ENCODE measurements at places on chromosomes 12 and 14.

GRCh38 chr12:24293549-24293948, 344.1 kb upstream of the SOX5 start:
- no peak for DNase-seq

DNA sequence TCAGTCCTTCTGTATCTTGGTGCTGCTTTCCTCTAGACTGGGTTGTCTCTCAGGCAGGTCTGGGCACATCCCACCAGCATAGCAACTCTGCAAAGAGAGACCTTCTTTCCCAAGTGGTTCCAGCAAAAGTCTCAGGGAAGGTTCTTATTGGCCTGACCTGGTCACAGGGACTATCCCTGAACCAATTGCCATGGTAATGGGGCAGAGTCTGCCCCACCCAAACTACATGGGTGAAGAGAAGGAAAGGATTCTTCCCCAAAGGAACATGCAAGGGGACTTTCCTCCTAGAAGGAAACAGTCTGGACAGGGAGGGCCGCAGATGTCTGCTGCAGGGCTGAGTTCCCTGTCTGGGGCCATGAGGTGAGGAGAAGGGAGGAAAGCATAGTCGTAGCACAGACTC, 122.2 kb upstream of the NCOR2 start:
- DNase-seq, result no peak

DNA sequence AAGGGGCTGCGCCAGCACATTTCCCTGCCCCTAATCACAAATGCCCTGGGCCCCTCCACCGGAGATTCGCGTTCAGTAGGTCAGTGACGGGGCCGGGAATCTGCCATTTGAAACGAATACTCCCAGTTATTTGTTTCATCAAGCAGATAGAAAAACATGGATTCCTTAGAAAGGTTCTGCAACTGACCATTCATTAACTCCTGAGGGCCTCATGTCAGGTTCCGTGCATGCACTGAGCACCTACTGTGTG, 25.6 kb upstream of the UBC start:
- DNase-seq, result no peak

- no peak for DNase-seq
These were observed 62.0 kb downstream of the NDUFA12 start for GRCh38 chr12:94941440-94941862.

DNA sequence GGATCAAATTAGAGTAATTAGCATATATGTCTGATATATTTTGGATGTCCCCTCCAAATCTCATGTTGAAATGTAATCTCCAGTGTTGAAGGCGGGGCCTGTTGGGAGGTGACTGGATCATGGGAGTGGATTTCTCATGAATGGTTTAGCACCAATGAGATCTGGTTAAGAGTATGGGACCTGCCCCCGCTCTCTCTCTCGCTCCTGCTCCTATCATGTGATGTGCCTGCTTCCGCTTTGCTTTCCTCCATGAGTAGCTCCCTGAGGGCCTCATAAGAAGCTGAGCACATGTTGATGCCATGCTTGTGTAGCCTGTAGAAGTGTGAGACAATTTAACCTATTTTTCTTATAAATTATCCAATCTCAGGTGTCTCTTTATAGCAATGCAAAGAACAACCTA, 73.1 kb downstream of the PAWR start:
- DNase-seq, result no peak

- no peak for DNase-seq
These were observed 786 bp upstream of the PFKM start for GRCh38 chr12:48118284-48118871.

GRCh38 chr12:91703491-91704283, 442.0 kb downstream of the BTG1 start:
- DNase-seq, result no peak

GRCh38 chr14:97387252-97387874, 590.2 kb downstream of the VRK1 start:
- DNase-seq, result no peak

GRCh38 chr12:19288603-19289244, 150.6 kb upstream of the AEBP2 start:
- no peak for DNase-seq

DNA sequence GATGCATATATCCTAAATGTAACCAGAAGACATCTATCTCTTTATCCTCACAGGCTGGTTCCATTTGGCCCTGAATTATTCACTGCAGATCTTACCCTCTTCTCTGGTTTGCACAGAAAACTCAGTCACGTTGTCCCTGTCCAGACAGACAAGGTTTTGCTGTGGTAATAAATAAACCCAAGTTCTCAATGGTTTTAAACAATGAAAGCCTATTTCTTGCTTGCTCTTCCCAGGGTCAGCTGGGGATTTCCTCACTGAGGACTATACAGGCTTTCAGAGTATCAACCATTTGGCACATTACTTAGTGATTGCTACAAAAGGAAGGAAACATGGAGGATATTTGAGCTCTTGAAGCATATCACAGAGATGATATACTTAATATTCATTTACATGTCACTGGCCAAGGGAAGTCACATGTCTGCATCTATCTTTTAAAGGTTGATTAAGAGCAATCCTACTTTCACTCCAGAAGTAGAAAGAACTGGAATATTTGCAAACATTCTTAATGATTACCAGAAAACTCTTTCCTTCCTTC, 24.4 kb upstream of the E2F7 start:
- no peak for DNase-seq

- no peak for DNase-seq
These were observed 2.2 kb downstream of the IFNG start for GRCh38 chr12:68157380-68157779.

DNA sequence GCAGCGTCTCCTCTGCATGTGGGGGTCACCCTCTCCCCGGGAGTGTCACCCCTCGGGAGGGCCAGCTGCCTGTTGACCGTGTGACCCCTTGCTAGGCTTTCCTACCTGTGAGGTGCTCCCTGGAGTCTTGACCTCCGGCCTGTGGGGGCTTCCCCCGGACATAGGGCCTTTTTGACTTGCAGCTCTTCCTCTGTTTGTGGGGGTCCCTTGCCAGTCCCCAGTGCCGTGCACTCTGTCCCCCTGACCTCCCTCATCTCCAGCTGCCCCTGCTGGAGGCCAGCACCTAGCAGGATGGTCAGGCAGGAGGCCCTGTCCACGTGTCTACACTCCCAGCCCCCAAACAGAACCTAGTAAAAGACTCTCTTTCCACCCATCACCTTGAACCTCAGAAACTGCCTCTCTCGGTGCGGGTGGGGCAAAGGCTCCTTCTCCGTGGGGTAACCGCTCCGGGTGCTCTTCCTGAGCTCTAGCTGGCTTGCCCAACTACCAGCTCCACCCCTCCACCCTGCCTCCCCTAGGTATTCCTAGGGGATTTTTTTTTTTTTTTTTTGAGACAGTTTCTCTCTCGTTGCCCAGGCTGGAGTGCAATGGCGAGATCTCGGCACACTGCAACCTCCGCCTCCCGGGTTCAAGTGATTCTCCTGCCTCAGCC, 810 bp downstream of the AACS start:
- peak; percentile 8 for DNase-seq

DNA sequence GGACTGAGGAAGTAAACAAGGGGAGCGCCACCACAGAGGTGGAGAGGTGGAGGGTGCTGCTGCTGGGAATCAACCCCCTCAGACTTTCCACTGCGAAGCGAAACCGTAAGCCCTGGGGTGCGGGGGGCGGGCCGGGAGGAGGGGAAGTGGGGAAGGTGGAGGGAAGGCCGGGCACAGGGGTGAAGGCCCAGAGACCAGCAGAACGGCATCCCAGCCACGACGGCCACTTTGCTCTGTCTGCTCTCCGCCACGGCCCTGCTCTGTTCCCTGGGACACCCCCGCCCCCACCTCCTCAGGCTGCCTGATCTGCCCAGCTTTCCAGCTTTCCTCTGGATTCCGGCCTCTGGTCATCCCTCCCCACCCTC, at the start of gene LAG3:
LAG3 (plus strand) TSS at position 190 of the 365 bp plus-strand sequence. CDS start 333 bp downstream, outside the sequence.
- DNase-seq, result no peak

GRCh38 chr14:58292187-58292586, 6.2 kb upstream of the ARID4A start:
- DNase-seq, result no peak
